Hematopoietic multipotent progenitor cell treated with erythropoietin and hydrocortisone succinate and interleukin-3 and kit ligand, for 17 days (in vitro differentiated cells): ENCODE measurements at places on chromosomes 5 and 9.

DNA sequence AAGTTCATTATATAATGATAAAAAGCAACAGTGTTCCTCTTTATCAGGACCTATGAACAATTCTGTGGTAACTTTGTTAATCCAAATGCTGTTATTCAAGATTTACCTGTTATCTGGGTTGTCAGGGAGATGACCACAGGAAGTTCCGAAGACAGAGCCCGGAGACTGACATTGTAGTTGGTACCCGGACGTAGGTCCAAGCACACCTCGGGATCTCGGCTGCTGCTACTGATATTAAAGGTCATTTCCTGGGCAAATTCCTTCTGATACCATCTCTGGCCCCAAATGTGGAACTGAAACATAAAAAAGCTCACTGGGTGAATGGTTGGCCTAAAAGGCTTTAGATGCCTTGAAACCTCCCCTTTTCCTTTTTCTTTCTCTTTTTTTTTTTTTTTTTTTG lies 96.7 kb downstream of the SUSD1 start:
- DNase-seq: no peak

GRCh38 chr9:128175102-128175563 lies 15.1 kb downstream of the BBLN start:
- DNase-seq: no peak

- no peak for DNase-seq
Observed at GRCh38 chr5:157107508-157107907, 1.3 kb downstream of the HAVCR2 start.

DNA sequence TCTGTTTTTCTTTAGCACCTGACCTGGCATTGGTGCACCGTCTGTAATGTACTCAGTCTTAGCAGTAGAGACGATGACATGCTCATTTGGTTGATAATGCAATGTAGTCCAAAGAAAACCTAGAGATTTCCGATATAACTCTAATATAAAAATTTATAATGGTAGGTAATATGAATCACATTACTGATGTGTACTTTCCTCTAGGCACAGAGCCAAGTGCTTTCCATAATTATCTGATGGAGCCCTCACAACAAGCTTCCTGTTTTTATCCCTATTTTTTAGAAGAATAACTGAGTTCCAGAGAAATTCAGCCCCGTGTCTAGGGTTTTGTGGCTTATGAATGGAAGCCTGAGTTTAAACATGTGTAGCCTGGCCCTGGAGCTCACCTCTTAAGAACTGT lies 53.7 kb downstream of the KDM4C start:
- no peak for DNase-seq

DNA sequence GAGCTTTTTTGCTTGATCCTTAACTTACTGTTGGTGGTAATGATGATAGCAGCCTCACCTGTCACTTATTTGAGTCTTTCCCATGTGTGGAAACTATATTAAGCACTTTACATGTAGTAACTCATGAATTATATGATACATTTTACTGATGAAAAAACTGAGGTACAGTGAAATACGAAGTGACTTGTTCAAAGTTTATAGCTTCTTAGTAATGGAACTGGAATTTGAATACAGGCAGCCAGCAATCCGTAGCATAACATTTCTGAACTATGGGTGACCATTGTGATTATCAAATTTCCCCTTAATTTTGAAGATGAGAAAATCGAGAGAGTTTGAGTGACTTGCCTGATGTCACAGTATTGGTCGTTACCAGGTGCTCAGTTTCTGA lies 17.3 kb downstream of the SCAMP1 start:
- DNase-seq: no peak

DNA sequence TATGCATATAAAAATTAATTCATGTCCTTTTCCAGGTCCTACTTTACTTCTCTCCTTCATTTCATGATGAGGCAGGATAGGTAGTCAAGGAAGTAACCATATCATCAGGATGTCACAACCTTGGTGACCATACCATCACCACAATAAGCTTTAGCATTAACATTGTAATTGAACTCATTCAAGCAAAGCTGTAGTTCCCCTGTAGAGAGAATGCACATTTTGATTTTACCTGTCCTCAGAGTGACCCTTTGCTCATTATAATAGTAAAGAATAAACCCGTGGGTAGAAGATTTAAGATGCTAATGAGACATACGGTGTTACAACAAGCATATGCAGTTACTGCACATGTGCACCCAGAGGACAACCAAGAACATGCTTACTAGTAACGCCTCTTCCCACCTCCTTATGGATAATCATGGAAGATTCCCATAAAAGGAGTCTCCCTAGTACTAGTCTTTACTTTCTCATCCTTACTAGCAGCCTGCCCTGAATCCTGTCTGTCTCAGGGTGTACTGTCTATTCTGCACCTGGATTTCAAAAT lies 2.2 kb downstream of the IFNA6 start:
- no peak for DNase-seq

- DNase-seq: no peak
Observed at GRCh38 chr5:125261505-125262250, 515.2 kb upstream of the ZNF608 start.

DNA sequence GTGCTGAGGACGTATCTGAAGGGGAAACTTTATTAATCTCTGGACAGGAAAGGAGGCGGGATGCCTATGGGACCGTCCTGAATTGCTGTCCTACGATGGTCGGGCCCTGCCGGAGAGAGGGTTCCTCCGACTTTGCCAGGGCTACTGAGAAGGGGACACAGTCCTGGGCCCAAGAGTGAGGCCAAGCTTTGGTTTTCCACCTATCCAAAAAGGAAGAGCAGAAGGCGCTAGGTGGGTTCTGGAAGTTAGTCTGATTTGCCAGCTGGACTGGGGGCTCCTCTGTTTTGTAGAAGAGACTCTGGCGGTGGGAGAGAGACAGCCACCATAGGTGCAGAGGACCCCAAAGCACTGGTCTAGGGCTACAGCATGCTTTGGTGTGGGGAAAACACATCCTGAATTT lies 243.8 kb upstream of the IRX4 start:
- DNase-seq: no peak

DNA sequence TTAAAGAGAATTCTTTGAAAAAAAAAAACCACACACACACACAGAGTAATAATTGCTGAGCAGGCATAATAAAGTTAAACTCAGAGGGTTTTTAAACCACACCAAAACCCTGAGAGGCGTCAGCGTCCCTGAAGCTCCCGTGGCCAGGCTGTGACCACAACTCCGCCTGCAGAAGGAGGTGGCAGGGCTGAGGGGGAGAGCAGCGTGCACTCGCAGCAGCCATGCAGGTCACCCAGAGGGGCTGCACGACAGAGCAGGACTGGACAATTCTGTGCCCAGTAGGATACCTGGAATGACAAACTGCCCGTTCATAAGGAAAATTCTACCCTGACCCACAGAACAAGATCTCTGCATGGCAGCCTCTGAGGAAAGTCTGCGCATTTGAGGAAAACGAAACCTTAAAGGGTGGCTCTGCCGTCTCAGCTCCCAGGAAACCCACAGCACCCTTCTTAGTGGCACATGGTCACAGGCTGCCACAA lies 44.0 kb downstream of the ROR2 start:
- DNase-seq: no peak

GRCh38 chr5:16855485-16855884 lies 80.6 kb downstream of the MYO10 start:
- no peak for DNase-seq

- no peak for DNase-seq
Observed at GRCh38 chr5:56291079-56291643, 58.0 kb upstream of the ANKRD55 start.

DNA sequence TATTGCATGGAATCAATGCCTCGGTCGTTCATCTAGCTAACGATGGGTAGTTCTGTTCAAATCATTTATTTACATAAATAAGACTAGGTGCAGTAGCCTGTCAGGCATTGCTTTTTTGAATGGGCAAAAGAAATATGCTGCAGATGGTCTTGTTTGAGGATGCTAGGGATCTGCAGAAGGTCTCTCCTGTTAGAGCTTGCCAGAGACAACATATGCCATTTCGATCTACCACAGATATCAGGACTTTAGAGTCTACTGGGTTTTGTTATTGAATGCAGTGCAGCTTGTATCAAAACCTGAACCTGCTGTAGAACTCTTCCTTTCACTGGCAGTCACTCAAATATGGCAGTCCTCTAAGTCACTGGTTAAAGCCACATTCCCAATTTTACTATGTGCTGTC lies 381.1 kb upstream of the CDH10 start:
- DNase-seq: no peak

DNA sequence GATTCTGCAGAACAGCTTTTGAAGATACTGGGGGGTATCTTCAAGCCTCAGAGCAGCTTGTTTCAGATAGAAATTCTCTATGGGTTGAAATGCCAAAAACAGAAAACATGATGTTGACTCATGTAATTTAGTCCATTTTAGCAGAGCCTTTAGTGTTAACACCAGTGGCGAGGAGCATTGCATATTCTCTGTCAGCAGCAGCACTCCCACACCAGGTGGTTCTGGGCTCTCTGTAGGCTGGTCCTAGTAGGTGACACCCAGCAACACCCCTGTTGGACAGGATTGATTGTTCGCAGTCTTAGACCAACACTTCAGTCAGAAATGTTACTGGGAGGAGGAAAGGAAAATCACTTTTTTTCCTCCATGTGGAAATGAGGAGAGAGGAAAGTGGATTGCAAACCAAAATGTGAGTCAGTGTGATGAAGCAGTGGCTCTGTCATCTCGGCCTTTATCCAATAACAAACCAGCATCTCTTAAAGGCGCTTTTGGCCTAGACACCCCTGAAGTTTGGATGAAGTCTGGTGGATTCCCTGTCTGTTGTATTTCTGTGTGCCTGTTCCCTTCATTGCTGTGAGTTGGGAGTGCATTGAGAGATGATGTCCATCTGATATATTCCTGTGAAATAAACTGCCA lies 16.8 kb downstream of the SLC46A2 start:
- DNase-seq: no peak

DNA sequence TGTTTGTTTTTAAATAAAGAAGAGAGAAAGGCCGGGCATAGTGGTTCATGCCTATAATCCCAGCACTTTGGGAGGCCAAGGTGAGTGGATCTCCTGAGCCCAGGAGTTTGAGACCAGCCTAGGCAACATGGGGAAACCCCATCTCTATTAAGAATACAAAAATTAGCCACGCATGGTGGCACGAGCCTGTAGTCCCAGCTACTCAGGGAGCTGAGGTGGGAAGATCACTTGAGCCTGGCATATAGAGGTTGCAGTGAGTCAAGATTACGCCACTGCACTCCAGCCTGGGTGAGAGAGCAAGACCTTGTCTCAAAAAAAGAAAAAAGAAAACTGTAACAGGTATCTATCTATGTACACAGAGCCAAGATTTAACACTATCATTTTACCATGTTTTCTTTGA lies 34.2 kb upstream of the CDC42SE2 start:
- no peak for DNase-seq

GRCh38 chr5:76831110-76831452 lies 12.3 kb downstream of the F2RL1 start:
- no peak for DNase-seq

- no peak for DNase-seq
Observed at GRCh38 chr9:89889865-89890264, 285.1 kb downstream of the GADD45G start.

DNA sequence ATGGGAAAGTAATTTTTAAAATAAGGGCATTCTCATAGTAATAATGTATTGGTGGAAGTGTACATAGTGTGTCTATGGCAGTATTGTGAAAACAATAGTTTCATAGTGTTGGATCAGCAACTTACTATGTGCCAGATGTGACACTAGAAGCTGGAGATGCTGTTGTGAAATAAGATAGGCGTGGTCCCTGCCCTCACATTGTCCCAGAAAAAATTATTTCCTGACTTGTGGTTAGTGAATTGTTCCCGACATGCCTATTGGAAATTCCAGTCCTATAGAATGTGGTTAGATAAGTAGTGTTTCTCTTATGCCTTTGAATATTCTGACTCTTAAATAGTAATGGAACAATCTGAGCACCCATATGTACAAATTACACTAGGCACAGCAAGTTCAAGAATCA lies 55.3 kb upstream of the MTAP start:
- DNase-seq: no peak

DNA sequence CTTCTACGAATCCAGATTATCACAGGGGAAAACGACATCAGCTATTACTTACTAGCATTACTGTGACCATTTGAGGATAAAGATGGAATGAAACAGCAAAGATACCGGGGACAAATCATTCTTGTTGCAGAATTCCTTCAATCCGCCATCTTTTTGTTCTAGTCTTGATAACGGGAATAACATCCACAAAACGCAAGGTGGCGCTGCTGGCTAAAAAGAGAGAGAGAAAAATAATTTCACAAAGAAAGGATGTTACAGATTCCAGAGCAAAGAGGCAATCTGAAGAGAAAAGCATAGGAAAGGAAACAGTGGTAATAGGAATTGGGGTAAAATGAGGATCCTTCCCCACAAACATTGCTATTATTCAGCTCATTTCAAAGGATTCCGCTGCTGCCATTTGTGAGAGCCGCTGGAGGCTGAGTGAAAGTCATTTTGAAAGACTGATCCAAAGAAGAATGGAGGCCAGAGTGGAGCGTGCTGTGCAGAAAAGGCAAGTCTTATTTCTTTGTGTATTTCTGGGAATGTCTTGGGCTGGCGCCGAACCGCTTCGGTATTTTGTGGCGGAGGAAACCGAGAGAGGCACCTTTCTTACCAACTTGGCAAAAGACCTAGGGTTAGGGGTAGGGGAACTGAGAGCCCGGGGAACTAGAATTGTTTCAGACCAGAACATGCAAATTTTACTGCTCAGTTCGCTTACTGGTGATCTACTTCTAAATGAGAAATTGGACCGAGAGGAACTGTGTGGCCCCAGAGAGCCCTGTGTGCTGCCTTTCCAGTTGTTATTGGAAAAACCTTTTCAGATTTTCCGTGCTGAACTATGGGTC lies at the start of gene PCDHB7:
Gene PCDHB7 (plus strand): TSS at position 264 of the 824 bp plus-strand sequence. CDS start 192 bp downstream, at position 456.
- DNase-seq: no peak

- DNase-seq: no peak
Observed at GRCh38 chr9:125732562-125732961, 14.6 kb upstream of the PBX3 start.

GRCh38 chr9:70398145-70398556 lies 16.3 kb downstream of the KLF9 start:
- no peak for DNase-seq

DNA sequence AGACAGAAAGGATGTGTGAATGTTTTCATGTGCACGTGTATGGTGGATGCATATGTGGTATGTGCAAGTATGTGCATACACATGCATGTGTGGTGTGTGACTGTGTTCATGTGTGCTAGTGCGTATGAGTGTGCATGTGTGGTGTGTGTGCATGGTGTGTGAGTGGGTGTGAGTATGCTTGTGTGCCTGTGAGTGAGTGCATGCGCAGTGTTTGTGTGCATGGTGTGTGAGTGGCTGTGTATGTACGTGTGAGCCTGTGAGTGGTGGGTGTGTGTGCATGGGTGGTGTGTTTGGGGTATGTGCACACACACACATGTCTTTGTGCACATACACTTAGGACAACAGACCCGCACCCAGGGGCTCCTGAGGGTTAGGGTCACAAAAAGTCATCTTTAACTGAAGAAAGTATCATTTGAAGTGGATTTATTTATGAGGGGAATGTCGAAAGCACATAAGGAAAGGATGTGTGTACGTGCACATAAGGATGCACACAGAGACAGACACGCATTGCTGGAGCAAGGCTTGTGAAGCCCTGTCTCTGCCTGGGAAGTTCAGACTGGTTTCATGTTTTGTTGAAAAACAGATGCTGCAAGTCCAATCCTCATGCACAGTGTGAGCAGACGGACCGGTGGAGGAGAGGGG lies 237.0 kb downstream of the SYK start:
- no peak for DNase-seq
